ENCODE measurements at places on chromosomes 3 and 15.

DNA sequence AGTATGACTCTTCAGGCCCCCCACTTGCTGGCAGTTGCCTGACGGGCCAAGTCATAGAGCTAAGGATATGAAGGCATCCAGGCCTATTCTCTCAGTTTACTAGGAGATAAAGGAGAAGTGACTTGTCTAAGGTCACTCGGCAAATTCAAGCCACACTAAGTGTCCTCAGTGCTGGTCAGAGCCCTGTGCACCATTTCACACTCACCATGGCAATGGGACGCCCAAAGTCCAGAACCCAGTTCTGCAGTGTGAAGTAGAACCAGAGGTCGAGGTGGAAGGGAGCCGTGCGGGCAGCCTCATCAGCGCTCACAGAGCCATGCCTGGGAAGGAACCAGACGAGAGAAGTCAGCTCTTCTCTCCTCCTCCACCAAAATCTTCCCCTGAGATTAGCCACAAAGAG, 11.2 kb downstream of the CLN6 start:
- DNase-seq: no peak

DNA sequence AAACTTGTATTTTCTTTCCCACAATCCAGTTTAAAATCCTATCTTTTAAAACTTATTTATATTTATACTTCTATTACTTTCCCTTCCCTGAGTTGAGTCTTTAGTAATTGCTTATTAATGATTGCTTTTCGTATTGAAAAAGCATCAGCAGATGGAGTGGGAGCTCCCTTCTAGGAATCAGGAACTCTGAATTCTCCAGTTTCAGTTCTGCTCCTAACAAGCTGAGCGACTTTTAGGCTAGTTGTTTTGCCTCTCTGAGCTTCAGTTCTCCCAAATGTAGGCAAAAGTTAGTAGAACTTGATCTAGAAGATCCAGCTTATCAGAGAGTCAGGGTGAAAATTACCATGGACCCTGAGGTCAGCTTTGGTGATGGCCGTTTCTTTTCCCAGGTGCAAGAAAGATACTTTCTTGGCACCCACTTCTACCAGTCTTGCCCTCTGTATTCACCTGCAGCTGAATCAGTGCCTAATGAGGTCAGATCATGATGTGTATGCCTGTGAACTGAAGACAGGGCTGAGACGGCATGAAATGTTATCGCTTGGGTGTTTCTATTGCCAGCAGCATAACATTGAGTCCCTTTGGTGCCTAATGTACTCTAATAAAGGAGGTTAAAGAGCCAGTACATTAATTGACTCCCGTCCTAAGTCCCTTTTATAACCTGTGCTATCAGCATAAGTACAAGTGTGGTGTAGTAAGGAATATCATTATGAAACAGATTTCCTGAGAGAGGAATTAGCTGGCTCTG, 194.5 kb upstream of the TBC1D5 start:
- no peak for DNase-seq

DNA sequence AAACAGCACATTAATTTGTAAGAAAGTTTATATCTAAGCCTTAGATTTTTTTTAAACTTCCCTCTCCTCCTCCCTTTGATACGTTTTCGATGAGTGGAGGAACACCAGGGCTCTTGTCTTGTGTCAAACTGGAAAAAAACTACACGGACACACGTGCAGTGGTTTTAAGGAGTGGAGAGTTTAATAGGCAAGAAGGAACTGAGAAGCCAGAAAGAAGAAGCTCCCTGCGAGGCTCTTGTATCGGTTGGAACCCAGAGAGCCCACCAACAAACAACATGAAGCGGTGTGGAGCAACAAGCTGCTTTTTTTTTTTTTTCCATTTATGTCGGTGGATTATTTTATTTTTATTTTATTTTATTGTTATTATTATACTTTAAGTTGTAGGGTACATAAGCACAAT, 18.6 kb downstream of the NDUFB4 start:
- no peak for DNase-seq

DNA sequence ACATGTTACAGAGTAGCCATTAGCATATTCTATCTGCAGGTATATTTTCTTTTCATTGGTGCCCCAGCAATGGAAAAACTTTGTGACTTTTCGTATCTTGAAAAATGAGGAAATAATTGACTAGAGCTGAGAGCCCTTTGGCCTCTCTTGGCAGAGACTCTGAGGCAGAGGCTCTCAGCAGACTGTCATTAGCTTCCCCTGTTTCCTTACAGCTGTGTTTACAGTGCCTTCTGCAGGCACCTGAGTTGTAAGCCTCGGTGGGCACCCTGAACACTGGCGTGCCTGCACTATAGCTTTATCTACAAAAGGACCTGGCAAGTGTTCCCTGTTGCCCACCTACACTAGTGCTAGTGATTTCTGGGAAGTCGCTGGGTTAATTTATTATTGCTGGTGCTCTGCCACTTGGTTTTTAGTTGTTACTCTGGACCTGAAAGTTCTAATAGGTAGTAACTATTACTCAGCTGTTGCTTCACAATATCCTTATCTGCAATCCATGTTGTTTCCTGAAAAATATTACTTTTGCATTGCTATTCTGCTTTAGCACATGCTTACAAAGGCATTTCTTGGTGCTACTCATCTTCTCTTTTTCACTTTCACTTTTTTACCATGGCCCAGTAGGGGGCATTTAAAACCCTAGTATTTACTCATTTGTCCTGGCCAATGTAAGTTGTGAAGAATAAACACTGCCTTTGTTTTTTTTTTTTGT, 7.8 kb upstream of the GPR171 start:
- no peak for DNase-seq

- DNase-seq: no peak
These were observed 269.7 kb upstream of the LYSMD4 start for GRCh38 chr15:100002787-100003536.

DNA sequence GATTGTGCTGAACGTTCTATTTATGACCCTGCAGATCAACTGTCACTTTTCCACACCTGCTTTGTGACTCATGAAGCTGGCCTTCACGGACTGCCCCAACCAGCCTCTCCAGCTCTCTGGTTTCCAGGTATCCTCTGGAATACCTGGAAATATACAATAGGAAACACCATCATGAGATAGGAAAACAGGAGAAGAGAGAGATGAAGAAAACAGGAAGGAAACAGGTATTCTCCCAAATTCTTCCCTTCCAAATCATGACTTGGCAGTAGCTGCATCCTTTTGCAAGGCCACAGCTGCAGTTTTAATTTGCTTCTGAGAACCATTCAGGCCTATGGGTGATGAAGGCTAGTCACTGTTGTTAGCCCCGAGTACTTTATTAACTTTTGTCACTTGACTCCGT, 909.1 kb downstream of the EPHA3 start:
- DNase-seq: no peak

DNA sequence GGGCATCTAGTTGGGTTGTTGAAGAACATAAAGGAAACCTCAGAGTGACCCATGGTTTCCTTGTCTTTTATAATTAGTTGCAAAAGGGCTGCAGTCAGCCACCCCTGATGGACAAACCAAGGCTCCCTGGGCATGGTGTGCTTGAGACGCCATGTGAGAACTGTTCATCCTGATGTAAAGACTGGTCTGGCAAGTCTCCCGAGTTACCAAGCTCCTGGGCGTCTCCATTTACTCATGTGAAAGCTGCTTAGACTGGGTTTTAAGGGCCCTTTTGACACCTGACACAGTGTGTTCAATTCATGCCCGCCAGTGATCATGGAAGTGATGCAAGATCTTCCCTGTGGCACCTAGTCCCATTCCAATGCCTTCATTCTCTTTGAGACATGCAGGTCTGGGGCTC, 49.4 kb downstream of the GRK7 start:
- no peak for DNase-seq

DNA sequence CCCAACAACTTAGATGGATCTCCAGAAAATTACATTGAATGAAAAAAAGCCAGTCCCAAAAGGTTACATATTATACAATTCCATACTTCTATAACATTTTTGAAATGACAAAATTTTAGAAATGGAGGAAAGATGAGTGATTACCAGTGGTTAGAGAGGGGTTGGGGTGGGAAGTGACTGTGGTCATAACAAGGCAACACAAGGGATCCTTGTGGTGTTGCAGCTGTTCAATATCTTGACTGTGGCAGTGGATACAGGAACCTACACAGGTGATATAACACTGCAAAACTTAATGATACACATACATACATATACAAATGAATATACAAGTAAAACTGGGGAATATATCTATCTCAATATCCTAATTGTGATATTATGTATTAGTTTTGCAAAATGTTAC, 9.6 kb downstream of the GOLGB1 start:
- no peak for DNase-seq

GRCh38 chr3:172210355-172210754, 171.0 kb downstream of the FNDC3B start:
- no peak for DNase-seq

DNA sequence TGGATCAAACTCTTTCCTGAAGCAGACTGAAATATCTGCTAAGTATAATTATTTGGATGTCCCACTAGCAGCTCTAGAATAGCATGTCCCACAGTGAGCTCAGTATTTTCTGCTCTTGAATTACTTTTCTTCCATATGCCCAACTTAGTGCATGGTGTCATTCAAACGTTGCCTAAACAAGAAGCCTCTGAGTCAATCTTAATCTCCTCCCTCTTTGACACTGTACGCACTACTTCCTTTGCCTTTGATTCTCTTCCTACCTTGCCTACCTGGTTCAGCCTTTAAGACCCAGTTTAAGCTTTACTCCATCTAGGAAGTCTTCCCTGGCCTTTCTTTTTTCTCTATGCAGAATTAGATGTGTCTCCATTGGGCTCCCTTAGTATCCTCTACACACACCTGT, 54.5 kb downstream of the SEC22A start:
- no peak for DNase-seq

DNA sequence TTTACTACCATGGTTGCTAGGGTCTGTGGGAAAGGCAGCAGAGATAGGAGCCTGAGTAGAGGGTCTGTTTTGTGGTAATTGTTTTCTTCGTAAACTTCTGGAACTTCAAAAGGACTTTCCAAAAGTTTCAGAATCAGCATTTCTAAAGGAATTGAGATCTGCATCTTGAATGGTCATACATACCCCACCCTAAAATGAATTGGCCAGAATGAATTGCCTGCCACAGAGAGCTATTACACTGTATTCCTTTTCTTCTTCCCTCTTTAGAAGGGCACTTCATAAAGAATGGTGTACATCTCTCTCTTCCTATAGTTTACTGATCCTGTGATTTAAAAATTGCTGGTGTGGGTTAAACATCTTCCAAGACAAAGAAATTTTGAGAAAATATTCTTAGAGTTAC, 525.7 kb downstream of the NLGN1 start:
- no peak for DNase-seq
